ENCODE measurements at places on chromosomes 6 and 20. TPM values are rescaled to one million over a fixed set of nuclear protein-coding genes. Genes with fewer than 3 reads are reported as not detected.

GRCh38 chr6:140441256-140441655, 1066.8 kb upstream of the CITED2 start:
- DNase-seq: peak; percentile 28

SMPDL3A gene
- total RNA-seq: 4.5 TPM

DNA sequence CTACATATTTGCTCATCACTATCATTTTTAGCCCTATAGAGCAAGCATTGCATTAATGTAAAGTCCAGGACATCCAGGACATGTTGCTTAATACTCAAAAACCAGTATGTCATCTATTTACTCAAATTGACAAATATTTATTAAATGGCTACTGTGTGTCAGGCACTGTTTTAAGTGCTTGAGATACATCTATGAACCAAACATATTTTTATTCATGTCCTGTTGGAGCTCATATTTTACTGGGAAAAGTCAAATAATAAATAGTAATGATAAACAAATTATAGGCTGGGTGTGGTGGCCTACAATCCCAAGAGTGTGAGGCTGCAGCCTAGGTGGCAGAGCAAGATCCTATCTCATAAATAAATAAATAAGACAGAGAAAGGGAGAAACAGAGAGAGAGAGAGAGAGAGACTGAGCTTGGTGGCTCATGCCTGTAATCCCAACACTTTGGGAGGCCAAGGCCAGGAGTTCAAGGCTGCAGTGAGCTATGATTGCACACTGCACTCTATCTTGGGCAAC, 227.9 kb downstream of the GJA1 start:
- no peak for DNase-seq

GRCh38 chr6:149331043-149331807, 13.7 kb downstream of the TAB2 start:
- DNase-seq: no peak

GRCh38 chr6:143581835-143582480, 70.4 kb upstream of the FUCA2 start:
- DNase-seq: peak; percentile 57

DNA sequence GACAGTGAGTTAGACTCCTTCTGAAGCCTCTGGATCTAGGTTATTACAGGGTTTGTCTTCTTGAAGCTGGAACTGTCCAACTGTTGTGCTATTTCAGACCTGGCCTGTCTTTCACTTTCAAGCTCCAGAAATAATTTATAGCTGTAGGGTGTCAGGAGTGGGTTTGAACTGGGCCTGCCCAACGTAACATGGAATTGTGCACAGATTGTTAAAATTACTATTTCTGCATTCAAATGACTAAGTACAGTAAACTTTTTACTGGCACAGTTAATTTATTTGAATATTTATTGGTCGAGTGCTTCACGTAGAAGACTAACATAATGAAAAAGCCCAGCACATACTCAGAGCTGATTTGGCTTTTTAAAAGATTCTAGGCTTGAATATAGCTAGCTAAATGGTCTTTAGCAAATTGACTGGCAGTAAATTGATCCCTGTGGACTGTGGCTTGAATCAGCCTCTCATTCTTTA, 74.3 kb downstream of the ARID1B start:
- no peak for DNase-seq

DNA sequence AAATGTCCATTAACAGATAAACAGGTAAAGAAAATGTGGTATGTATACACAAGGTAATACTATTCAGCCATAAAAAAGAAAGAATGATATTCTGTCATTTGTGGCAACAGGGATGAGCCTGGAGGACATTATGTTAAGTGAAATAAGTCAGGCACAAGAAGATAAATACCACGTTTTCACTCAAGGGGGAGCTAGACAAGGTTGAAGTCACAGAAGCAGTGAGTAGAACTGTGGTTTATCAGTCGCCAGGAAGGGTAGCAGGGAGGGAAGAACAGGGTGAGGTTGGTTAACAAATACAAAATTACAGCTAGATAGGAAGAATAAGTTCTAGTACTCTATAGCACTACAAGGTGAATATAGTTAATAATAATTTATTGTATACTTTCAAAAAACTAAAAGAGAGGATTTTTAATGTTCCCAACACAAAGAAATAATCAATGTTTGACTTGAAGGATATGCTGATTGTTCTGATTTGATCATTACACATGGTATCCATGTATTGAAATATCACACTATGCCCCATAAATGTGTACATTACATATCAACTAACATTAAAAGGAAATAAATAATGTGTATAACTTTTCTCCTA, 21.1 kb downstream of the RTN4IP1 start:
- peak; percentile 66 for DNase-seq

AVP gene
- not detected for total RNA-seq

- DNase-seq: no peak
Observed at GRCh38 chr20:50592282-50593004, 82.3 kb downstream of the PTPN1 start.

HLA-DRB1 gene
- 0.83 TPM for total RNA-seq

GRM1 gene
- not detected for total RNA-seq

TASP1 gene
- total RNA-seq: 17.8 TPM

EPB41L1 gene
- total RNA-seq: 14.4 TPM

UBD gene
- not detected for total RNA-seq

GRCh38 chr6:157020398-157020797, 243.2 kb downstream of the ARID1B start:
- no peak for DNase-seq

DNA sequence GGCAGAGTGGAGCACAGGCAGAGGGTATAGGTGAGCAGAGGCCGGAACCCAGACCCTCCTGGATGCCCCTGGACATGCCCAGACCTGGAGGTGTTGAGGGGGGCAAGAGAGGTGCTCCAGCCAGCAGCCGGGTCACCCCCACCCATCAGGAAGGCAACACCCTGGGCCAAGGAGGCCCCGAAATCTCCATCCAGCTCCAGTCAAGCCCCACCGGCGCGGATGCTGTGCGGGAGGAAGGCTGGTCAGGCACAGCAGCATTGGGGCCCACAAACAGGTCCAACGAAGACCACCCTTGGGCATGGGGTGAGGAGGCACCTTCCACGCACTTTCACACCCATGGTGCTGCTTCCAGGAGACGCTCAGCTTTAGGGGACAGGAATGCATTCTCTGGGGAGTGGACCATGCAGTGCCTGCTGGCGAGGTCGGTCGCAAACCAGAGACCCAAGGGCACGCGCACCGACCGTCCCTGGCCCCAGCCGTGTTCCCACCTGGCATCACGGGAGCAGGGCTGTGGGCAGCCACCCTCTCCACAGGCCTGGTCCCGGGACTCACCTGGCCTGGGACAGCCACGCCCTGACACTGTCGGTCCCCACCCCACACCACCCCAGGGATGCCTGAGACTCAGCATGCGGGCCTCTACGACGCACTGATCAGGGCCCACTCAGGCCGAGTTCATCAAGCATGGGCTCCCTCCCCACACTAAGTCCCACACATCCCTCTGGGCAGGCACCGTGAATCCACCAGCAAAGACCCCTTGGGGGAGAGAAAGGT, 43.6 kb upstream of the ZBP1 start:
- no peak for DNase-seq

HLA-DQB1 gene
- 0.17 TPM for total RNA-seq

DNA sequence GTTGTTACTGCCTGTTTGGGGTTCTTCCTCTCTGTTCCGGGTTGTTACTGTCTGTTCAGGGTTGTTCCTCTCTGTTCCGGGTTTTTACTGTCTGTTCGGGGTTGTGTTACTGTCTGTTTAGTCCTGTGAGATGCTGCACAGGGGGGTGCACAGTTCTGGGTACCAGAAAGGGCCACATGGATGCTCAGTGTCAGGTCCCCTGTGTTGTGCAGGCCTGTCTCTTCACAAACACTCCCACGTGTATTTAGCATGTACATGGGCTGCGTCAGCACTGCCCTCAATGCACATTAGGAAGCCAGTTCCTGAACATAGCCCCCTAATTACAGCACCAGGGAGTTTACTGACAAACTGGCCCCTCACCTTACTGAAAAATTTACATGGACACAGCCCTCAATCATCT, 118.5 kb downstream of the DLL1 start:
- no peak for DNase-seq

HDDC2 gene
- 112 TPM for total RNA-seq

DNA sequence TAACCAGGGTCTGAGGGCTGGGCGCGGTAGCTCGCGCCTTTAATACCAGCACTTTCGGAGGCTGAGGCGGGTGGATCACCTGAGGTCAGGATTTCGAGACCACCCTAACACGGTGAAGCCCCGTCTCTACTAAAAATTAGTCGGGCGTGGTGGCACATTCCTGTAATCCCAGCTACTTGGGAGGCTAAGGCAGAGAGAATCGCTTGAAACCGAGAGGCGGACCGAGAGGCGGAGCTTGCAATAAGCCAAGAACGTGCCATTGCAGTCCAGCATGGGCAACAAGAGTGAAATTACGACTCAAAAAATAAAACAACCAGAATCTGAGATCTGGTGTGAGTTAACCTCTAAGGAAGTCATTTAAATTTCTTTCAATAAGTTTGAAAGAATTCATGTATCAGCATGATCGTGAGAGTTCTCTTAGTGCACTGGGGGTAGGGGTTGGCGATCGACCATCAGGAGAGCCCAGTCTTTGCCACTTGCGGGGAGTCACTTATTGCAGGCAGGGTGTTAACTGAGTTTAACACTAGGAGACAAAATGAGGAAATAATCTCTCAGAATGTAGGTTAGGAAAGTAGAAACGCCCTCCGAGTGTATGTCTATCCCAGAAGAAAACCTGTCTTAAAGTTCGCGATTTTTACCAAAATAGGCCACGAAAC, 206.5 kb upstream of the ZNF184 start:
- DNase-seq: no peak

- no peak for DNase-seq
Observed at GRCh38 chr20:21141825-21142224, 15.9 kb downstream of the KIZ start.

DNA sequence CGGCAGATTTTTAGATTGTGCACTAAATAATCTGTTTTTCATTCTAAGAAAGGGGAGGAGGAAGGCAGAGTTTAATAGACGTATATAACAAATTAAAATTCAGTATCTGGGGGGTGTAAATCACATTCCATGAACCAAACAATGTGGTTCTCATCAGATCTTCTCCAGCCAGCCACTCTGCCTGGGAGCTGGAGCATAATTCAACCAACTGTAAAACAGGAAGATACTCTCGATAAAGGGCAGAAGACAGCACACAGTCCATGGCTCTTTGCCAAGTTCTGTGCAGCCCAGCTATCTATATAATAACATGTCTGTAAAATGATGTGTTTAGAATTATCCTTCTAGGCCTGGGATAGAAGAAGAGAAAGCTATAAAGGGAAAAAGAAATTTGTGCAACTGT, 289.9 kb upstream of the ZFP64 start:
- no peak for DNase-seq

- peak; percentile 79 for DNase-seq
Observed at GRCh38 chr6:81995548-81996289, 243.2 kb upstream of the TENT5A start.

DNA sequence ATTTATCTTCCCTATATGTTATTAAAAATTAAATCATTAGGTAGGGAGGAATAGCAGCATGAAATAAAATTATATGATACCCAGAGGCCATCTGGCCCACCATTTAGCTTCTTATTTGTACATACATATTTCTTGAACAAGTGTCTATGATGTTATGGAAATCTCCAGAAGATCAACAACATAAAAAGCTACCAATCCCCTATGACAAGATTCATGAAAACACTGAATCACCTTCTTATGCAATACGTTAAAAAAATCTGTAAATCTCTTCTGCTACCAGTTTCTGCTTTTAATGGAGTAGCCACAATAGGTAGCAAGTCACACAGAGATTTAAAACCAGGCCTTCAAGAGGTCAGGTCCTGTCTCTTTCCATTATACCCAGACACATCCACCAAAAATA, 125.8 kb upstream of the ENPP5 start:
- DNase-seq: no peak

DNA sequence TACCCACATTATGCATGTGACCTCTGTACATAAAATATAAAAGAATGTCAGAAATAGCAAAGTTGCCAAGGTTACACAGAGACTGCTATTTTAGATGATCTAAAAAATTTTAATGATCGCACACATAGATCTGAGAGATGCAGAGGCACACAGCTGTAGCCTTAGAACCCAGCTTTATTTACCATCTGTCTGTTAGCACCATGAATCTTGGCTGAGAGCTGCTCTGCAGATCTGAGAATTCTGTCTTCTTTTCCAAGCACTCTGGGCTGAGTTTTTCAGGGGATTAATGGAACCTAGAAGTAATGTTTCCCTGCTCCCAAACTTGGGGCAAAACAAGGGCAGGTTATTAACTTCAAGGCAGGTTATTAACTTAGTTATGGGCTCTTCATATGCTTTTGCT, 248.7 kb upstream of the JAG1 start:
- no peak for DNase-seq

RALGAPA2 gene
- total RNA-seq: 9.5 TPM

- no peak for DNase-seq
Observed at GRCh38 chr6:169175360-169175887, 78.2 kb downstream of the THBS2 start.

LY6G6D gene
- not detected for total RNA-seq

DNA sequence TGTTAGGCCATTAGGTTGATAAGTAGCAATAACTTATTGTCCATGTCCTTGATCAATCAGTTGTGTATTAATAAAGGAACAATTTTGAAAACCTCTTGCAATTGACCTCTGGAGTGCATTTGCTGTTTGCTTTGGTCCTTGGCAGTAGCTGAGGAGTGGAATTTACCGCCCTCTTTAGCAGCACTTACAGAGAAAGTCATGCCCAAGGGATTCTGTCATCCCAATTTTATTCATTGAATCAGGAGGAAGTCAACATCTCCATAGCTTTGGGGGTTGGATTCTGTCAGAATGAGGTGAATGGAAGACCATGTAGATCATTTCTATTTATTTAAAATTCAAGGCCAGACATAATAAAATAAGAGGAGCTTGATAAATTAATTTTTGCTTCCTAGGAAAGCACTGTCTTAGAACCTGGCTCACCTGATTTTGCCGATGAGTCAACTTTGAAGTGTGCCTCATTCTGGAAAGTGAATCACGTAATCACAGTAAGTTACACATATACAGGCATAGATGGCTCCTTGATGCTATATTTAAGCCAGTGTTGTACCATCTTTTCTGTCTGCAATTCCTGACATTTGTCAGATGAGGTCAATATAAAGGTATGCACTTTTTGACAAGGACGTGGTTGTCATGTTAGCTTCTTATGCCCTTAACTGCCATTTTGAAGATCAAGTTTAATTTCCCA, 128.7 kb upstream of the MLIP start:
- DNase-seq: peak; percentile 82

DNA sequence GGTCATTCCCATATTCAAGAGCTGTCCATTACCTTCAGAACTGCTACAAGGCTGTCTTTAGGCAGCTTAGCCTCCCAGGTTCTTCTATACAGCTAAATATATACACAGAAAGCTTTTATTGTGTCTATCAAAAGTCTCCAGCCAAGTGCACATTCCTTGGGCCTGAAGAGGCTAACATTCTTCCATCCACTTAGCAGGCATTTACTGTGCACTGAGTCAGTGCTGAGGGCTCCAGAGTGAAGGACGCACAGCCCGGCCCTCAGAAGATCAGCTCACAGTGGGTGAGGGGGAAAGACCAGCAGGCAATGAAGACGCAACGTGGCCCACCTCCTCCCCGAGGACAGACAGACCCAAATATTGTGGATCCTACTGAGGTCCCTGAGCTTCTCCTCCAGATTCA, 569.9 kb downstream of the CDH26 start:
- no peak for DNase-seq

Measured in mammary epithelial cell (primary cell).